Right forelimb (tissue), 1 donor: ENCODE measurements at places on chromosomes 1 and 21.
A peak's percentile ranks its signal among the peaks of the same experiment; 100 is the strongest.

DNA sequence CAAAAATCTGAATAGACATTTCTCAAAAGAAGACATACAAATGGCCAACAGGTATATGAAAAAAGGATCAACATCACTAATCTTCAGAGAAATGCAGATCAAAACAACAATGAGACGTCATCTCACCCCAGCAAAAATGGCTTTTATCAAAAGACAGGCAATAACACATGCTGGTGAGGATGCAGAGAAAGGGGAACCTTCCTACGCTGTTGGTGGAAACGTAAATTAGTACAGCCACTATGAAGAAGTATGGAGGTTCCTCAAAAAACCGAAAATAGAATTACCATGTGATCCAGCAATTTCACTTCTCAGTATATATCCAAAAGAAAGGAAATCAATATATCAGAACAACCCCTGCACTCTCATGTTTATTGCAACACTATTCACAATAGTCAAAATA, 65.1 kb upstream of the ATP1B1 start:
- no peak for DNase-seq

- DNase-seq, result no peak
These were observed 58.6 kb downstream of the DDX20 start for GRCh38 chr1:111814305-111814628.

- DNase-seq, result no peak
These were observed 14.2 kb downstream of the MARCKSL1 start for GRCh38 chr1:32321712-32322291.

DNA sequence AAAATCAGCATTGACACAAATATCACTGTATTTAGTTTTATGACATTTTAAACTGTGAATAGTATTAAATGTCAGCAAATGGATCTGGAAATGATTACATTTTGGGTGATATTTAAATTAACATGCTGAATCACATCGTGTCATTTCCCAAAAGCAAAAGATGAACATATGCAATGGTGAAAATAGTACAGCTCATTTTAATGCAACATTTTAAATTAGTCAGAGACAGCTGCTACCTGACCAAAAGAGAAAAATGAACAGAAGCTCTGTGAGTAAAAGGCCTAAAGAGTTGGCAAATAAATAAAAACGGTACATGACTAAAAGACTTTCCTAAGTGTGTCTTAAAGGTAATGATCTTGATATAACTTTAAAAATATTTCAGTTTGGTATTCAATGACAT, 86.0 kb upstream of the GNG4 start:
- DNase-seq, result no peak

GRCh38 chr1:55781944-55782482, 566.8 kb upstream of the USP24 start:
- no peak for DNase-seq

GRCh38 chr21:23475281-23476219, 2131.7 kb downstream of the MRPL39 start:
- DNase-seq, result no peak

DNA sequence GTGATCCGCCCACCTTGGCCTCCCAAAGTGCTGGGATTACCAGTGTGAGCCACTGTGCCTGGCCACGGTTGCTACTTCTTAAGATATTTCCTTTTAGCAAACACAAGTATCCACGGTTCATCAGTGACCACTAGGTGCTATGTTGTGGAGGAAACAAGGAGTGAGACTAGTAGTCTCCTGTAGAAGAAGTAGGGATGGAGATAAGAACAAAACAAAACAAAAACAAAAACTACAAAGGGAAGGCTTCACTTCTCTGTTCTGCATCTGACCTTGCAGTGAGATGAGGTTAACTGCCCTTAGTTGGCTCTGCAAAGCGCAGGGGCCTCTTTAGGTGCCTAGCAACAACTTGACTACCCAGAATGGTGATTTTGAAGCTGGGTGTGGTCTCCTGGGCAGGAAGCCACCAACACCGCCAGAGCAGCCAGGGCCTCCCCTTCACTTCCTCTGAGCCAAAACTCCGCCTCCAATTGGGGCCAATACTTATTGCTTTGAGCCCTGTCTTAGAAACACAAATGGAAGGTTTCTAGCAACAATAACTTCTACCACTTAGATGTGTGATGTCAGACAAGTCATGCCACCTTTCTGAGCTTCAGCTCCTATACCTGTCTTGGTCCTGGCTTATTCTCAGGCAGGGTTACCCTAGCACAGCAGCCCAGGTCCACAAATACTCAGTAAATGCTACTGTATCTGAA, 12.8 kb upstream of the CDC42 start:
- peak; percentile 82 for DNase-seq

DNA sequence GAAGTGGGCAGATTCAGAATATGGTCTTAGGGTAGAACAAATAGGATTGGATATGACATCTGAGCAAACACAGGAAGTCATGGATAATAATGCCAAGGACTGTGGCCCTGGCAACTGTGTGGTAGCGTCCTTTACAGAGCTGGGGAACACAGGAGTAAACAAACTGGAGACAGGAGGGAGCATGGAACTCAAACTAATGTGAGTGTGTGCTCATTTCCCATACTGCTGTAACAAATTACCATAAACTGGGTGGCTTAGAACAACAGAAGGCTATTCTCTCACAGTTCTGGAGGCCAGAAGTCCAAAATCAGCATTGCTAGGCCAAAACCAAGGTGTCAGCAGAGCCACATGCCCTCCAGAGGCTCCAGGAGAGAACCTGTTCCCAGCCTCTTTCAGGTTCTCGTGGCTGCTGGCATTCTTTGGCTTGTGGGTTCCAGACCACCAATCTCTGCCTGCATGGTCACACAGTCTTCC, 106.4 kb downstream of the TGFBR3 start:
- no peak for DNase-seq

- DNase-seq, result no peak
These were observed 17.7 kb upstream of the MX2 start for GRCh38 chr21:41344146-41344545.

GRCh38 chr1:225508538-225509375, 80.9 kb upstream of the LBR start:
- DNase-seq, result no peak

- DNase-seq, result no peak
These were observed 390 bp upstream of the NGF start for GRCh38 chr1:115338457-115338820.

DNA sequence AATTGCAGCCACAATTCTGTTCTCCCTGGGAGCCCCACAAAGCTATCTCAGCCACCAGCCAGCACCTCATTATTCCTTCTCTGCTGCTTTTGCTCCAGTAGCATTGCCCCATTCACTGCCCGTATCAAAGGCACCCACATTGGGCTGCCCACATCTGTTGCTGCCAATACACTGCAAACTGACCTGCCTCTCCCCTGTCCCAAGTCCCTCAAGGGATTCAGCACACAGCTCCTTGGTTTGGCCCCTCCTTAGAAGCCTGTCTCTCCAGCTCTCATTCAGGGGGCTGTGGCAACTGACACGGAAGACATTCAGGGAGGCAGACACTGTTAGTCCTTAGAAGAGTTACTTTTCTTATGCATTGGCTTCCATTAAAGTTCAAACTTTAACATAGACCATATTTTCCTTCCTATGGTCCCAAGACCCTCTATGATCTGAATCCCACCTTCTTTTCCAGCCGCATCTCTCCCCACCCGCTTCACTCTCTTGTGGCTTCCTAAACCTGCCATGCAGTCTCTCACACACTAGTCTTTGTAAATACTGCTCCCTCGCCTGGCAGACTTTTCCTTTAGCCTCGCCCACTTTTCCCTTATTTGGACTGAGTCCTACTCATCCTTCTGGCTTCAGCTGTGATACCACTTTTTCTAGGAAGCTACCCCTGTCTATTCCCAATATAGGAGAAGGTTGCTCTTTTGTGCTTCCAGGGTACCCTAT, 19.3 kb upstream of the KLHDC8A start:
- DNase-seq, result no peak

- no peak for DNase-seq
These were observed 83.0 kb downstream of the RIPK4 start for GRCh38 chr21:41683815-41684214.

- no peak for DNase-seq
These were observed 116.4 kb downstream of the PLA2G4A start for GRCh38 chr1:186945146-186945545.

DNA sequence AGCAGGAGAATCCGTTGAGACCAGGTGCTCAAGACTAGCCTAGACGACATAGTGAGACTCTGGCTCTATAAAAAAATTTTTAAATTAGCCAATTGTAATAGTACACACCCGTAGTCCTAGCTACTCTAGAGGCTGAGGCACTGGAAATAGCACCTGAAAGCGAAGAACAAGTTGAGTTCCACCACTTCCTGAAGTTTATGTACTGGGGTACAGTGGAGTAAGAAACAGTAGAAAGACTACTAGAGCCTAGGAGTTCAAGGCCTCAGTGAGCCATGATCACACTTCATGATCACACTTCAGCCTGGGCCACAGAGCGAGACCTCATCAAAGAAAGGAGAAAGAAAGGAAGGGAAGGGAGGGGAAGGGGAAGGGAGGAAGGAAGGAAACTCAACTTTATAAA, 19.8 kb downstream of the RSBN1 start:
- DNase-seq, result no peak

DNA sequence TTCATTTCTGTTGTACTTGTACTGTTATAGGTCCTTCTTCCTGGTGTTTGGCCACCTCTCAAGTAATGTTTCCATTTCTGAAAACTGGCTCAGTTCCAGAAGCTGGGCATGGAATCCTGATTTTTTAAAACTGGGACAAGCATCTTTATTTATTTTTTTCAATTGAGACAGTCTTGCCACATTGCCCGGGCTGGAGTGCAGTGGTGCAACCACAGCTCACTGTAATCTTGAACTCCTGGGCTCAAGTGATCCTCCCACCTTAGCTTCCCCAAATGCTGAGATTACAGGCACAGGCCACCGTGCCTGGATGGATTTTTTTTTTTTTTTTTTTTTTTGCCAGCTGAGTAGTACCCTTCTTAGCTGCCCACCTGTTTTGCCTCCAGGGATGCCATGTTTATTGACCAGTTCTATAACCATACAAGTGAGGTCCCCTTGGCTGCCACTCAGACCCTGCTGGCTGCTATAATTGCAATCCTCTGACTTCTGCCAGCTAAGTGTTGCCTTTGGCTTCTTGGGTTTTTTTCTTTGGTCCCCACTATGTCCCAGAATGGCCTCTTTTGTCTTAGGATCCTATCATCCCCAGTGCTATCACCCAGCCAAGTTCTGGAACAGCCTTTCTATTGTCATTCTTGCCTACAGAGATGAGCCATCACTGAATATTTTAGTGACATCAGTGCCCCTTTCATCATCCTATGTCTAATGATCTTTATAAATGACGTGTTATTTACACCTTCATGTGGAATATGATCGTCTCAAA, 3.9 kb upstream of the DIP2A start:
- DNase-seq, result no peak

DNA sequence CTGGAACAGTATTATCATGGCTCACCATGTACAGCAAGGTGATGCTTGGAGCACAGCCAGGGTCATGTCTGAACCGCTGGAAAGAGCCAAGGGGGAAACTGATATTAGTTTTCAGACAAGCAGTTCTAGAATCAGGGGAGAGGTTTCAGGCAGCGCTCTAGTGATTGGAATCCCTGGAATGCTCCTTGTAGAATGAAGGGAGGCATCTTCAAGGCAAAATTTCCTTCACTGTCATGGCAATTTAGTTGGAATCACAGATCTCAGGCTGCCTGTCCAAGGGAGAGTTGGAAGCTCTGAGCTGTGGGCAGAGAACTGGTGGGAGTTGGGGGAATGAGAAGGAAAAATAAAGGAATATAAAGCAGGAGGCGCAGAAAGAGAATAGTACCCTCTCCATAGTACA, 737.1 kb downstream of the PTPRU start:
- DNase-seq, result no peak

DNA sequence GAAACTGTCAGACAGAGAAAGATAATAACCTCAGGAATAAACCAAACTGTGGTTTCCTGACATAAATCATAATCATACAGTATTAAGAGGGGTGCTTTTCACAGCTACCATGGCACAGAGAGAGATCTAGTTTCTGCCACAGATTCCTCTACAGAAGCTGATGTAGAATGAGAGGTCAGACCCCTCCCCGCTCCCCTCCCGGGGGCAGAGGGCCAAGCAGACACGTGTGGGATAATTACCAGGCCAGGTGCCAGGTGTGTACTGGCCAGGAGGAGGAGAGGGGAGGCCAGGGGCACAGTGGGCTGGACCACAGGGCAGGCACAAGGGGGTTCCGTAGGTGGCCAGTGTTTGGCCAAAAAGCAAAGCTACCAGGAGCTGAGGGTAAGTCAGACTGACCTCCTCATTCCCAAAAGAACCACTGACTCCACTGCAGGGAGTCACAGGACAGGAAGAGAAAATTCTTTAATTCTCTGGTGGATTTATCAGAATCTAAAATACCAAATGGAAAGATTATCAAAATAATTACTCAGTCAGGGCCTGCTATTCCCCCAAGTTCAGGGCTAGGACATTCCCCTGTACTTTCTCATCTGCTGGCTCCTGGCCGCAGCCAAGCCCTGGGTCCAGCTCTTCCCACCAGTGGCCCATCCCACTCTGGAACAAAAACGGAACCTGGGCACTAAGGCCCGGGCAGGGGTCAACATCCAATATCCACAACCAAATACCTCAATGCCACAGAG, 30.0 kb downstream of the C2CD2 start:
- no peak for DNase-seq

GRCh38 chr1:216926720-216927510, 203.7 kb upstream of the ESRRG start:
- no peak for DNase-seq

DNA sequence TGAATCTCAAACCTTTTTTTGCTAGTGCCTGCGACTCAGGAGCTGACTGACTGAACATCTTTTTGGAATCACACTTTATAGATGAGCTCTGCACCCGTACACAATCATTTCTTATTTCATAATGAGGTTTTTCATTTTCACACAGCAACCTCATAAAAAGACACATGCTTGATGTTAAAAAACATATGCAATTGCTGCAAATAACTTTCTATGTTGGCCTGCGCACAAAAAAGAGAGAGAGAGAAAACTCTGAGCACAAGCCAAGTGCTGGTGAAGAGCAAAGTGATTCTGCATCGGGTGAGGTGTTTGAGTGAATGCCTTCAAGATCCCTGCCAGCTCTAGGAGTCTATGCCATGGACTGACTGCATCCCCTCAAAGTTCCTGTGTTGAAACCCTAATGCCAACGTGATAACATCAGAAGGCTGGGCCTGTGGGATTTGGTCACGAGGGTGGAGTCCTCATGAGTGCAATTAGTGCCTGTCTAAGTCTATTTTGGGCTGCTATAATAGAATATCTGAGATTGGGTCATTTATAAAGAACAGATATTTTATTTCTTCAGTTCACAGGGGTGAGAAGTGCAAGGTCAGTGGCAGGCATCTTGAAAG, 36.6 kb downstream of the C1orf87 start:
- no peak for DNase-seq

DNA sequence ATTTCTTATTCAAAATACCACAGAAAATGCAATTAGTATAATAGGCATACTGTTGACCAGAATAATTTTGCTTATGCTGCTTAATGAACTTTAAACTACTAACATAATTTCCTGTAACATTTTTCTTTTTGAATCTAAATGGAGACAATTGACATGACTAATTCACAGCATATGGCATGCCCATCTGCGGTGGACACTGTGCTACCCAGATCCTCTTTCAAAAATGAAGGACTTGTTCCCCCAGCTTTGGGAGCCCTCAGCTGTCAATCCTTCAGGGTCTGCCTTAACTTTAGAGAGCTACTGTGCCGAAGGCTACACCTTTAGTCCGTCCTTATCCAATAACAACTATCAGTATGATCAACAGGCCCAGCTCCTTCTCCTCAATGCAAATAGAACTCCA, 789.0 kb downstream of the PLA2G4A start:
- no peak for DNase-seq

- no peak for DNase-seq
These were observed 16.9 kb downstream of the GPR157 start for GRCh38 chr1:9111957-9112356.
